ENCODE measurements at places on chromosomes 1 and 21.

GRCh38 chr1:174914991-174915390, 84.8 kb upstream of the CACYBP start:
- DNase-seq = no peak

DNA sequence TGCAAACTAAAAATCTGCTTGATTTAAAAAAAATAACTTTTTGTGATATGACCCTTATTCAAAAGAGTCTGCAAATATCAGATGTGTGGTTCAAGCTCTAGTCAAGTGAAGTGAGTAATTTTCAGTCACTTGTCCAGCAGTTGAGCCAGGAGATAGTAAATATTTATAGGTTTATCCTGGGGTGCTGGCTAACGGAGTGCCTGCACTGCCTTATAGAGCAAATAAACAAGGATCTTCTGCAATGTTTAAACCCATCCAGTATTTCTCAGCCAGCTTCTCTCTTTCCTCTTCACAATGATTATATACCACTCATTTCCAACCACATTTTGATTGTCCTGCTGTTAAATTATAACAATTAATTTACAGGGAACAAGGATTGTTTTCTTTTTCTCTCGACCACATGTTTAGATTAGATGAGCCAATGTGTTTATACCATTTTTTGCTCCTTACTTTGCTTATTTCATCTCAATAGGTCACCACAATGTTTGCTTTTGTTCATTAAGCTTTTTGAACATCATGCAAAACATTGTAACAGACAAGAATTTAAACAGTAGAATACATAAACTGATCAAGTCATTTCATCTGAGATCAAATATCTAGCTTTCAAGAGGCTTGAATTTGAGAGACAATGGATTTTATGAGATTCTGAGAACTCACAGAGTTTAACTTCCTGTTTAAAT, 60.3 kb upstream of the GREM2 start:
- no peak for DNase-seq

DNA sequence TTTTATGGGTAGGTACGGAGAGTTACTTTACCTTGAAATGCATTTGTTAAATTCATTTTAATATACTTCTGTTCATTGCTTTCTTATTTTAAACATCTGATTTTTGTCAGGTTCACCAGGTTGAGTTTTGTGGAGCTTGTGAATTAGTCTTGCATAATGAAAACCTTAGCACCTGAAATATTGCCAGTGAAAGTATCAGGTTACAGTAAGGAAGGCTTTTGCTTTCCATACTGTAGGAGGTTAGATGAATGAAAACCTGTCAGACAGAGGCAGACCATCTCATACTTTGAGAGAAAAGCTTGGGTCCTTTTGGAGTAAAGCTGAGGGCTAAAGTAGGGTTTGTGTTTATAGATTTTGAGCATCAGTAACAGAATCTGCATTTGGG, 34.7 kb downstream of the THRAP3 start:
- no peak for DNase-seq

- DNase-seq = no peak
Measured at GRCh38 chr1:92096317-92096716, 16.2 kb downstream of the BTBD8 start.

DNA sequence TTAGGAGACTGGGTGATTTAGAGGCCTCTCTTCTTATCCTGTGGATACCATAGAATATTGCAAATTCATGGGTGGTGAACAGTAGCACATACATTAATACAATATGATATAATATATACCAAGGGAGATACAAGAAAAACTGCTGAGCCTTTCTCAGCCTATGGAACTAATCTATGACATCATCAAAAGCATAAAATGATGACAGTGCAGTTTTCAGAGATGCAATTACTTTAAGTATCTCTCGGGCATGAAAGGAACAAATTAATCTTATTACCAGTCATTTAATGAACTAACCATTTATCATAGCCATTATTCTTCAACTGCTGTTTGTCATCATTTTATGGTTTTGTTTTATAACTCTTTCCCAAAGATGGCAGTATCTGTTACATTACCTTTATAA, 3.5 kb downstream of the CHODL start:
- DNase-seq = no peak

DNA sequence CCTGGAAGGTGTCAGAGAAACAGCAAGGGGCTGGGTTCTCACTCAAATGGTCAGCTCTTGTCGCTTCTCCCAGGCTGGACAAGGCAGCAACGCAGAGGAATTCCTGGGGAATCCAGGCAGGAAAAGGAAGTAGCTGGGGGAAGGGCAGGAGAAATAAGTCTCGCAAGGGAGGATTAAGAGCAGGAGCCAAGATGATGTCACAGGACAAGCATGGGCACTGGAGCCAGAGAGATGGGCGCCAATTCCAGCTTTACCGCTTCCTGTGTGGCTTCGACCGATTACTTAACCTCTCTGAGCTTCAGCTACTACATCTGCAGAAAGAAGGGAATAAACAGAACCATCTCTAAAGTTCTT, 70.5 kb downstream of the SSBP3 start:
- DNase-seq = no peak

- DNase-seq = no peak
Measured at GRCh38 chr1:192807211-192808162, 1.4 kb upstream of the RGS2 start.

GRCh38 chr1:94329986-94330385, 88.2 kb upstream of the ABCD3 start:
- no peak for DNase-seq

DNA sequence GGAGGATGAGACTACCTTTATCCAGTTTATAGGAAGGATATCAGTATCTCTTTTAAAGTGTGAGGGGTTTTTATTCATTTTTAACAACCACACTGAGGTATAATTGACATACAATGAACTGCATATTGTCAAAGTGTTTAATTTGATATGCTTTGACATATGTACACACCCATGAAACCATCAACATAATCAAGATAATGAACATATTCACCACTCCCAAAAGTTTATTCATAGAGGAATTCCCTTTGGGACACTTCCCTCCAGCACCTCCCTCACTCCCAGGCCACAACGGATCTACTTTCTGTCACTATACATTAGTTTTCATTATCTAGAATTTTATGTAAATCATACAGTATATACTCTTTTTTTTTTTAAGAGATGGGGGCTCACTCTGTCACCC, 63.4 kb upstream of the MCOLN3 start:
- DNase-seq = no peak
